ENCODE measurements at places on chromosomes 11 and 22.

GRCh38 chr11:64484191-64485022, 106.6 kb upstream of the SLC22A12 start:
- no peak for DNase-seq

DNA sequence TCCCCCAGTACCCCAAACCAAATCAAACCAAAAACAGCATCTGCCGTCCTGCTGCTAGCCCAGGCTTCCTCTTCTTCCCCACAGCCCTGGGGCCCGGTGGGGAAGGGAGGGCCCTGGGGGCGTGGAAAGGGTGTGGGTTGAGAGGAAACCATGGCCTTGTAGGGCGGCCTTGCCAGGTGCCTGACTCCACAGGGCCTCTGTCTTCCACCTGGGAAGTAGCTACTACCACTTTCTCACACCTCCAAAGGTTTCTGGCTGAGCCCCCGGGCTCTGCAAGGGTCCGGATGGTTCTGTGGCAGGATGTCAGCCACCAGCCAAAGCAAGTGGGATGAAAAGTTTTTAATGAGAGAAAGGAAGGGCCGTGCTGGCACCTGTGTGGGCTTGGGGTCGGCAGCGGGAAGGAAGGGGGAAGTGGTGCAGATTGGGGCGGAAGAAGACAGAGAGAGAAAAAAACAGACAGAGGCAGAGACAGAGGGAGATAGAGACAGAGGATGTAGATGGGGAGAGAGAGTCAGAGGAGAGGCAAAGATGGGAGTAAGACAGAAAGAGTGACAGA, 10.5 kb downstream of the TPST2 start:
- no peak for DNase-seq

- DNase-seq, result peak; percentile 48
Observed at GRCh38 chr11:36150986-36151385, 138.2 kb downstream of the COMMD9 start.

GRCh38 chr11:35079611-35080010, 59.4 kb upstream of the CD44 start:
- no peak for DNase-seq

GRCh38 chr11:101516546-101516945, 67.3 kb downstream of the TRPC6 start:
- no peak for DNase-seq

- DNase-seq, result peak; percentile 27
Observed at GRCh38 chr22:24938741-24939341, 7.7 kb downstream of the LHFPL7 start.

GRCh38 chr11:67626970-67627369, 2.8 kb downstream of the NUDT8 start:
- DNase-seq, result no peak

DNA sequence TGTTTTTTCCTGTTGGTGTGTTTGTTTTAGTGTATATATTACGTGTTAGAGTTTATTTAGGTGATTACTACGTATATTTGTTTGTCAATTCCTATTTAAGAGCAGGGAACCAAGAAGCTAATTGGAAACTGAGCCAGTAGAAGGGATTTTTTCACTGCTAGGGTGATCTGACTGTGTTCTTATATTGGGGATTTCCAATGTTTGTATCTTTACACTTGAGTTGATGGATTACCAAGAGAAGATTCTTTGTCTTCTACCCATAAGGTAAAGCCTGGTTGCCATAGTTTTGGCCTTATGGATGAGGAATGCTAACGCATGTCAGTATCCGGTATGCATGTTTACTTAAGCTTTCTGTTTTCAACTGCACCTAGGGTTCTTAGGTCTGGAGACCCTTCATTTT, 35.6 kb downstream of the SIK2 start:
- no peak for DNase-seq

DNA sequence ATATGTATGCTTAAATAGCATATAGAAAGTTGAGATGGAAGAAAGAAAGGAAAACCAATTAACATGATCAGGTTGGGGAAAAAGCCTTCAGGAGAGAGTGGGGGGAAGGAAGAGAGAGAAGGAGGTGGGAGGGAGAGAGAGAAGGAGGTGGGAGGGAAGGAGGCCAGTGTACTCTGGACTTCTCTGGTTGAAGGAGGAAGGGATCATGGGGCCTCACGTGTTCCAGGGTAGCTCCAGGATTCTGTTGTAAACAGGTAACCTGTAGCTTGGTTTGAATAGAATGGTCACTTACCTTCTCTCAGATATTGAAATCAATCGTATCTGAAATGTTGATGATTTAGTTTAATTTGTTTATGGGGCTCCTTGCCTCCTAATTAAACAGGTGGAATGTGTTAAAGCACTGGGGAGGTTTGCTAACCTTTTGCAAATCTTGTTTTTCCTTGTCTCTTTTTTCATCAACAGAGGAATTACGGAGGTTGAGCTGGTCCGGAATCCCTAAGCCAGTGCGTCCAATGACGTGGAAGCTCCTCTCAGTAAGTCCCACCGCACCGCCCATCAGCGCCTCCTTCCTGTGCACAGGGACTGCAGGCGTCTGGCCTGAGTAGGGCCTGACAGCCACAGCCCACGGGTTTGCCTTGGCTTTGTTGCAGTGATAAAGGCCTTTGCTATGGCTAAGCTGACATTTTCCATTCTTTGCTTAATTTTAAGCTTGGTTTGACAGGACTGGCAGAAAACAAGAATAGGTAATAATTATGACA, 115.9 kb downstream of the TBC1D22A start:
- no peak for DNase-seq

DNA sequence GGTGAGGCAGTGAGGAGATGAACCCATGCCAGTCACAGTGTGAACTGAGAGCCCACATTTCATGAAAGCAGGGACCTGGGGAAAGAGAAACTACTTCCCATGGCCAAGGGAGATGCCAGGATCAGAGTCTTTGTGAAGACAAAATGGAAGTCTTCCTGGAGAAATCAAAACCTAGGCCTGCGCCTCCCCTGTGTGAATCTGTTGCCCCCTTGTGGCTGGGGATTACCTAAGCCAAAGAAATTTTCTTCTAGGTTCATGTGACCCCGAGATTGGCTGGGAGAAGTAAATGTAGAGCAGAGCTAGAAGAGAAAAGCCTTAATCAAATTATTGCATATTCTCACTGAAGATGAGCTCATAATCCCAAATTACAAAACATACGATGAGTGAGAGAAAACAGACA, 1075.3 kb downstream of the TBC1D22A start:
- DNase-seq, result peak; percentile 30

- no peak for DNase-seq
Observed at GRCh38 chr11:92826603-92827002, 142.8 kb upstream of the MTNR1B start.

GRCh38 chr11:96114178-96115064, 190.5 kb upstream of the MTMR2 start:
- DNase-seq, result no peak

DNA sequence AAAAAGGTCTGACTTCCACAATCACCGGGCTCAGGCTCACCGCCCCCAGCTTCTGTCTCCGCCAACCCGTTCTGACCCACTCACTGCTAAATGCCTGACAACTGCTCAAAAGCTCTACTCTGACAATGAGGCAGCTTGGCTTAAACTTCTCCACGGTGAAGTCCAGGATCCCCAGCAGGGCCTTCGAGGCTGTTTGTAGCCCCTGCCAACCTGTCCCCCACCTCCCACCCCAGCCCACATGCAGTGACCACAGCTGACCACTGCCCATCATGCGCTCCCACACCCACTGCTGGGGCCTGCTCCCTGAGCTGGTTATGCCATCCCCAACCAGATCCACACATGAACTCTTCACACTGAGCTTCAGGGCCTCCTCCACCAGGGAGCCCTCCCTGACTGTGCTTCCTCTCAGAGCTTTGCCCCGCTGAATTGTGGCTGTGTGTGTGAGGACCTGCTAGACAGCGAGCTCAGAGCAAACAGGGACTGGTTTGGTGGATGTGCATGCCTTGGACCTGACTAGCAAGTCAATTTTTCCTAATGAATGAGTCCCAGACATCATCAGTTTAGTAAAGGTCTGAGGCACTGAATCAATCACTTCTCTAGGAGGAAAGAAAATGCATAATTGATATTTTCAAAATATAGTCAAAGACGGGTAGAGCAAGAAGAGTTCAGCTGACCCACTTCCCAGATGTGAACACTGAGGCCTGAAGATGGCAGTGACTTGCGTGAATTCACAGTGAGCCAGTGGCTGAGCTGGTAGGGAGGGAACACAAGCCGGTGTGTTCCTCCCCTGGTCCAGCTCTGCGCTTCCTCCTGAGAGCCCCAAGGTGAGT, 7.7 kb downstream of the LRRC32 start:
- DNase-seq, result no peak

DNA sequence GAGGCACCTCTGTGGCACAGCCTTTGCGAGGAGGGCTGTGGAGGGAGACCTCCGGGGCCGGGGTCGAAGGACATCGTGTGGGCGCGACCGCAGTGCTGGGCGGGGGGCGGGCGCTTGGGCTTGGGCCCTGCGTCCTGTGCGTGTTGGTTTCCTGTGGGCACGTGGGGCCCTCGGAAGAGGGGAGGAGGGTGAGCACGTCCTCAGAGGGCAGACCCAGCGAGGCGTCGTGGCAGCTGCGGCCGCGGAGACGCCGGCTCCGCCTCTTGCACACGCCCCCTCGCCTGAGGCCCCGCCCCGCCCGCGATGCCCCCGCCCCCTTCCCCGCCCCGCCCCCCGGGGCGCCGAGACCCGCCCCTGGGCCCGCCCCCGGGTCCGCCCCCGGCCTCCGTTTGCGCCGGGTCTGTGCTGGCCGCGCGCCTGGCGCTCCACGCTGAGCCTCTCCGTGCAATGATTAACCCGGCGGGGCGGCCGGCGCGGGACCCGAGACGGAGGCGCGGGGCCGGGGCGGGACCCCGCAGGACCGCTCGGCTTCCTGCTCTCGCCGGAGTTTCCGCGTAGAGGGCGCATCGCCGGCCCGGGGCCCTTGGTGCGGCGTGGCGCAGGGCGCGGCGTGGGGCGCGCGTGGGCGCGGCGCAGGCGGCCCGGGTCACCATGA, at the start of gene PRR5:
Gene PRR5, plus strand, starts transcription at position 381 of the 655 bp plus-strand sequence. Its CDS starts 271 bp downstream, at position 652.
- peak; percentile 88 for DNase-seq

GRCh38 chr11:85819441-85819840, 8.5 kb upstream of the SYTL2 start:
- no peak for DNase-seq

DNA sequence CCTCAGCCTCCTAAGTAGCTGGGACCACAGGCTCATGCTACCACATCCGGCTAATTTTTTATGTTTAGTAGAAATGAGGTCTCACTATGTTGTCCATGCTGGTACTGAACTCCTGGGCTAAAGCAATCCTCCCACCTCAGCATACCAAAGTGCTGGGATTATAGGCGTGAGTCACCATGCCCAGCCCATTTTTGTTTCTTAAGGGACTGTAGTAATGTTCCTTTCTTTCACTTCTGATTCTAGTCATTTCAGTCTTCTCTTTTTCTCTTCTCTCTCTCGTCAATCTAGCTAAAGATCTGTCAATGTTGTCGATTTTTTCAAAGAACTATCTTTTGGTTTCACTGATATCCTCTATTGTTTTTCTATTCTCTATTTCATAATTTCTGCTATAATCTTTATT, 111.0 kb upstream of the APOA1 start:
- peak; percentile 49 for DNase-seq

DNA sequence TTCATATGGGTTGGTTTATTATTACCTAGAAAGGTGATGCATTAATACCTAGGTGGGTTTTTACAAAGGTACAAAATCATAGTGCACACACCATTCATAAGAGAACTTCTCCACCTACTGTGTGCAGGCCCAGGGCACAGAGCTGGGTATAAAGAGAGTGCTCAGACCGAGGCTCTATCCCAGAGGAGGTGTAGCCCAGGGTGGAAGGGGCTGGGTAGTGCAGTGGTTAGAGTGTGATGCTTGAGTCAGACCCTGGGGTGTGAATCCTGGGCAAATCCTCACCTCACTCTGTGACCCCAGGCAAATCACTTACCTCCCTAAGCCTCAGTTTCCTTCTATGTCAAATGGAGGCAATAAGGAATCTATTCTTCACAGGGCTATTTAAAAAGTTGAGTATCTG, 32.2 kb downstream of the PARVG start:
- DNase-seq, result no peak

DNA sequence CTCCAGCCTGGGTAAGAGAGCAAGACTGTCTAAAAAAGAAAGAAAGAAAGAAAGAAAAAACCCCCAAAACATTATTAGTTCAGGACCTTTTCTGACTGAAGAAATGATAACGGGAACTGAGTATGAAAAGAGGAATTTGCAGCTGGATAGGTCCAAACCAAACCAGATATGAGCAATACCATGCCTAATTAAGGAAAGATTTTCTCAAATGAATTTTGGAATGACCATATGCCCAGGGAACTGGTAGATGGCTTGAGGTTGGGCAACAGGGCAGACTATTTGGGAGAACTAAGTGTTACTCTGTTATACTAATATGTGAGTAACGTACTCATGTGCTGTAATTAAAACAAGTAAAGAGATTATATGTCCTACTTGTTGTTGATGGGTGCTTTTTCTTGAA, 186.1 kb downstream of the TMEM135 start:
- DNase-seq, result no peak

GRCh38 chr11:44887636-44888035, 63.0 kb downstream of the TP53I11 start:
- DNase-seq, result no peak

DNA sequence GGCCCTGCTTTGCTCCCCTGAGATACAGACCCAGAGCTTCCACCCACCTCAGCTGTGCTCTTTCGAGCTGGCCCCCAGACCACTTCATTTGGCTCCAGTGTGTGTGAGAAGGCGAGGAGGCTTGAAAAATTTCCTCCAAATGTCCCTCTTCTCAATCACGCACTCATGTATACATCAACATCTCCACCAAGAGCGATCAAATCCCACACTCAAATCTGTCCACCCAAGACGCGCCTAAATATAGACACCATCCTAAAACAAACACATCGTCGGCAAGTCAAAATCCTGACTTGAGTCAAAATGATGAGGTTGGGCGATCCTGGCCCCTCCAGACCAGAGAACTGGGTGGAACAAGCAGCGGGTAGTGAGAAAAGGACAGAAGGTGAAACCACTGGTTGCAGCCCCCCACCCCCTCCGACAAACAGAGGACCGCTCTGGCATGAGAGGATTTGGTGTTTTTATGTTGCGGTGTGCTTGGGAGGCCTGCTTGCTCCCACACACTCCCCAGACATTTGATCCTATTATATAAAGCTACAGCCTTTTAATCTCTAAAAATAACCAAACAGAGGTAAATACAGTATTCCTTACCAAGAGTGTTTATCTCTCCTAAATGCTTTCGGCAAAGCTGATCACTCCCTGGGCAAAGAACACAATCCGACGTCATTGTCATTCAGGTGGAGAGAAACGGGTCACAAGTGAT, 10.2 kb downstream of the MN1 start:
- DNase-seq, result no peak

DNA sequence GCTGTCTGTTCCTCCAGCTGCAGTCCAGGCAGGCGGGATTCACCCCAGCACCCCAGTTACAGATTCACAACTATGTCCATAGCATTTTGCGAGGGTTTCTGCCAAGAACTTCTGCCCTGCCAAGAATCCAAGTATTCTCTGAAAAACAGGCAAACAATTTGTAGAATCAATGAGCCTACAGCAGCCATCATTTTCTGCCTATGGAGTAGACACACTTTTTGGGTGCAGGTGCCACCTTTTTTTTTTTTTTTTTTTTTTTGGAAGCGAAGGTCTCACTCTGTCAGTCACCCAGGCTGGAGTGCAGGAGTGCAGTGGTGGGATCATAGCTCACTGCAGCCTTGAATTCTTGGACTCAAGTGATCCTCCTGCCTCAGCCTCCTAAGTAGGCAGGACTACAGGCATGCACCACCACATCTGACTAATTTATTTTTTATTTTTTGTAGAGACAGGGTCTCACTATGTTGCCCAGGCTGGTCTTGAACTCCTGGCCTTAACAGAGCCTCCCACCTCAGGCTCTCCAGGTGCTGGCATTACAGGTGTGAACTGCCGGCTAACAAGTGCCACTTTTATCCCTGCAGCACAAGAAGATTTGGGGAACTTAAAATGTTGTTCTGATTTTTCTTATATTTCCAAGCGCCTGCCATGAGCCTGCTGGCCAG, 195.1 kb downstream of the SNX19 start:
- no peak for DNase-seq

GRCh38 chr22:49483946-49484345, 343.7 kb downstream of the BRD1 start:
- no peak for DNase-seq
